ENCODE measurements at places on chromosomes 12 and 14. TPM values are rescaled to one million over a fixed set of nuclear protein-coding genes. Genes with fewer than 3 reads are reported as not detected.

The CMA1 gene
- not detected for total RNA-seq

The IFI27 gene
- 20.4 TPM for total RNA-seq

The NOXRED1 gene
- total RNA-seq, result 0.33 TPM

The PLEKHD1 gene
- not detected for total RNA-seq

The TAMALIN gene
- total RNA-seq, result 5.5 TPM

The OS9 gene
- total RNA-seq, result 230 TPM

The KRT71 gene
- total RNA-seq, result not detected

The ADCY6 gene
- total RNA-seq, result 21.3 TPM

The GYS2 gene
- 40.9 TPM for total RNA-seq

The DPPA3 gene
- not detected for total RNA-seq

The LRRC10 gene
- not detected for total RNA-seq

The IGFBP6 gene
- total RNA-seq, result 5.2 TPM

The CLEC4C gene
- total RNA-seq, result not detected

The TSHR gene
- 0.15 TPM for total RNA-seq

The JAG2 gene
- total RNA-seq, result 1.3 TPM

The NTS gene
- total RNA-seq, result 0.20 TPM

The APPL2 gene
- 12.3 TPM for total RNA-seq

The SMCO3 gene
- total RNA-seq, result 0.53 TPM

The CNPY2 gene
- total RNA-seq, result 93.3 TPM

The ITFG2 gene
- total RNA-seq, result 14.6 TPM

The CD163L1 gene
- 0.78 TPM for total RNA-seq

The TAS2R13 gene
- total RNA-seq, result 0.35 TPM

The BIN2 gene
- total RNA-seq, result 2.7 TPM

The VRTN gene
- total RNA-seq, result 0.08 TPM

The PIWIL1 gene
- total RNA-seq, result not detected

The AP5M1 gene
- 20.2 TPM for total RNA-seq

The ZCRB1 gene
- 17.6 TPM for total RNA-seq

The NRL gene
- 3.5 TPM for total RNA-seq

The TTLL5 gene
- 9.5 TPM for total RNA-seq

The SYT1 gene
- total RNA-seq, result 0.91 TPM

The RASSF9 gene
- total RNA-seq, result 0.93 TPM

The TCP11L2 gene
- 8.9 TPM for total RNA-seq

The P2RX4 gene
- total RNA-seq, result 11.6 TPM

The MYF6 gene
- not detected for total RNA-seq

The KCNK10 gene
- not detected for total RNA-seq

The KRT81 gene
- 0.65 TPM for total RNA-seq

The ANKRD33 gene
- total RNA-seq, result not detected

The C12orf54 gene
- total RNA-seq, result not detected

The ABCD2 gene
- 0.03 TPM for total RNA-seq

The RARG gene
- total RNA-seq, result 2.5 TPM
